Stimulated activated CD4-positive, alpha-beta T cell treated with anti-CD3 and anti-CD28 coated beads, Interleukin-2, amount 100 ng/mL, for 24 hours (primary cell): ENCODE measurements at places on chromosomes 2 and 18.

DNA sequence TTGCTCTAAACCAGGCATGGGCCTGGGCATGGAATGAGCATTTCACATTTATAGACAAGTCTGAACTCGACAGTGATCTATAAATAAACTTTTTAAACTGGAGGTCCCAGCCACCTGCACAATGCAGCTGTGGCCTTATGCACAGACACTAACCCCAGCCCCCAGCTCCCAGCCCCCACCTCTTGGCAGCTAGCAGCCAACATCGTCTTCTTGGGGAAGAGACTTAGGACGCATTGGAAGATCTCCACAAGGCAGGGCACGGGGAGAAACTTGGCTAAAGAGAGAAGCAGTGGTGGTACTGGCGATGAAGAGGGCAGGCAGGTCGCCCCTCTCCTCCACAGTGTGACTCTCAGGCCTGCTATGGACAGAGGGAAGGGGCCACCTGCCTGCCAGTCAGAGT lies 213.2 kb downstream of the ANAPC1 start:
- no peak for DNase-seq

- DNase-seq: no peak
These were observed 265.5 kb downstream of the TGIF1 start for GRCh38 chr18:3715231-3716080.

GRCh38 chr2:59752512-59752911 lies 800.9 kb downstream of the BCL11A start:
- DNase-seq: no peak

- no peak for DNase-seq
These were observed 54.3 kb downstream of the DGKD start for GRCh38 chr2:233408366-233409285.

DNA sequence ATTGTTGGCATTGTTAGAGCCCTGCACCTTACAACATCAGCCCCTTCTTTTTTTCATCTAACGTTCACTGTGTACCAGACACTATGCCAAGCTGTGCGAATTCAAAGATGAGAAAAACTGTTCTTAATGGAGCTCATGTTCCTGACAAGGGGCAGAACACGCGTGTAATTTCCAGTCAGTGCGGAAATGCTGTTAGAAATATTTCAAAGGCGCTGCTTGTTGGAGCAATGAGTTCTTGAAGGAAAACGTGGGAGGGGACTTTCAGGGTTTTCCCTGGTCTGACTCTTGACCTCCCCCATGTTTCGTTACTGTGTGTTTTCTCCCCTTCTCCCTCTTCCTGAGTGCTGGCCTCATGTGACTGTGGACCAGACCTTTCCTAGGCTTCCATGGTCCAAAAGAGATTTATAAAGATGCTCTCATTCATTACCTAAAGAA lies 1.5 kb downstream of the MTHFD2 start:
- no peak for DNase-seq

DNA sequence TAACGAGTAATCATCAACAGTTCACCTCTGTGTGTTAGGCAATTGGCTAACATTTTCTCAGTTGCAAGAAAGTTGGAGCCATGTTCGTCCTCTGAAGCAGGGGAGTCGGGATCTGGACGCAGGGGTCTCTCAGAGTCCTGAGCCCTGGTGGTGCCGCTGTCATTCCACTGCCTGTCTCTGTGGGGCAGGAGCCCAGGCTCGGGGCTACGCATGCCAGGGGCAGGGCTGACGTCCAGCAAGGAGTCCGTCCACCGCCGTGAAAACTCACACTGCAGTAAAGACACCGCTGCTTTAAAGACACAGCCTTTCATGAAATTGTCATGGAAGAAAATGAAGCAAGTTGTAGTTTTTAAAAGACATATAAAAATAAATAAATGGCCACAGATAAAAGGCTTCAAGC lies 571.1 kb upstream of the SOX11 start:
- no peak for DNase-seq

- no peak for DNase-seq
These were observed 98.3 kb upstream of the TMEM17 start for GRCh38 chr2:62604336-62604735.

DNA sequence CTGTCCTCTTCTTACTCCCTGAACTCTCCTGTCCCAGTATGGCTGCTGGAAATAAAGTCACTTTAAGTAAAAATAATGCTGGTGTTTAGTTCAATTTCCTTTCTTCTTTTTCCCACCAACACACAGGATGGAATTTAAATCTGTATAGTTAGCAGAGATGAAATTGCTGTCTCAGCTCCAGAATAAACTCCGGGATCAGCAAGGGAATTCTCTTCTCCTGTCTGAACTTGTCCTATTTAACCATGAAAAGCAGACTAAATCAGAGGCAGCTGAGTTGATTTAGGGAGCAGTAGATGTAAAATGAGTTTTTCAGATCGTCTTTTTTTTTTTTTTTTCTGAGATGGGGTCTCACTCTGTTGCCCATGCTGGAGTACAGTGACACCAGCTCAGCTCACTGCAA lies 25.9 kb downstream of the TTLL4 start:
- no peak for DNase-seq

DNA sequence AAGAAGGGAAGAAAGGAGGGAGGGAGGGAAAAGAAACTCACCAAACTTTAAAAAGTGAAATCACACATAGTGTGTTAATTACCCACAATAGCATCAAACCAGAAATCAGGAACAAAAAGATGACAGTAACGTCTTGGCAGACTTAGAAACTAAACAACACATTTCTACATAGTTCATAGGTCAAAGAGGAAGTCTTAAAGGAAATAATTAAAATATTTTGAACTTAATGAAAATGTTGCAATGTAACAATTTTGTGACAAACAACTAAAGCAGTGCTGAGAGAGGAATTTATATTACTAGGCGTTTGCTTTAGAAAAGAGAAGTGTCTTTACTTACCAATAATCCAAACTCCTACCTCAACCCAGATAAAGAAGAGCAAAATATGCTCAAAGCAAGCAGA lies 505.0 kb upstream of the ID2 start:
- DNase-seq: no peak
